Hematopoietic multipotent progenitor cell treated with erythropoietin and hydrocortisone succinate and interleukin-3 and kit ligand, for 17 days (in vitro differentiated cells): ENCODE measurements at places on chromosomes 3 and 15.

- no peak for DNase-seq
Observed at GRCh38 chr15:101244036-101244781, 7.6 kb downstream of the CHSY1 start.

DNA sequence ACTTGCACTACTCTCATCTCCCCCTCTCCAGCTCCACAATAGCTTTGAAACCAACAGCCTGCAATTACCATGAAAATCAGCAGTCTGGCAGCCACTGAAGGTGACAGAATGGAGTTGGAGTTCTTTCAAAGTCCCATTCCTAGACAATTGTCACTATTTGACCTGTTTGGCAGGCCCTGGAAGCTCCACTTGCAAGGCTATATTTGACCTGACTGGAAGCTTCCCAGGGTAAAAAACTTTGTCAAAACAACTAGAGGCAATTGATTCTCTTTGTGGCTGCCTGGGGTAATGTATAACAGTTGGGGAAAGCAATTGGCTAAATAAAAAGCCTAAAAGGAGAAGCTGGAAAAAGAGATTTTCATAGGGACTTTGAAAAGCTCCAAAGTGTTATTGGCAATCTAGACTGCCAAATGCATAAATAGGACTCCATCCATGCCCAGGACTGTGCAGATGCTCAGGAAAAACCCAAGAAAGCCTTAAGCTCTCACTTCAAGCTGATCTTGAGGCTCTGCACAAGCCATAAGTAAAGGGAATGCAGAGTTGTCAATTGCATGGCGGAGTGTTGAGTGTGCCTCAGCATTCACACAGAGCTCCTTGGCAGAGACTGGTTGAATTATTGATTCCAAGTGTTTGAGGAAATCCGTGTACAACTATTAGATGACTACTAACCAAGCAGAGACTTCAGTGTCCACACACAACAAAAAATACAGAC, 18.3 kb downstream of the GREM1 start:
- no peak for DNase-seq

DNA sequence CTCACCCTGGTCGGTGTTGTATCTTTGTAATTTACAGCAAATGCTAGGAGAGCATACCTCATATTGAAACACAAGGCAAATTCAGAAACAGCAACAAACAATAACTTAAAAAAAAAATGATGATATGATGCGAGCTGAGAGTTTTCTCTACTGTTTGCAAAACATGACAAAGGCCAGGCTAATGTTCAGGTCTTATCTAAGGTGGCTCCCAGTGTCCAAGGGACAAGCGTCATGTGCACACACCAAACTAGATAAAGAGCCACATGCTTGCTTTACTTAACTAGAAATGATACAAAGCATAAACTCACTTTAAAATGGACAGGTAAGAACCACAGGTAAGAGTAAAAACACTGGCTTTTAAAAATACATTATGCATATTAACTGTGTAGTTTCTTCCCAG, 375.9 kb downstream of the FOXP1 start:
- DNase-seq, result no peak

DNA sequence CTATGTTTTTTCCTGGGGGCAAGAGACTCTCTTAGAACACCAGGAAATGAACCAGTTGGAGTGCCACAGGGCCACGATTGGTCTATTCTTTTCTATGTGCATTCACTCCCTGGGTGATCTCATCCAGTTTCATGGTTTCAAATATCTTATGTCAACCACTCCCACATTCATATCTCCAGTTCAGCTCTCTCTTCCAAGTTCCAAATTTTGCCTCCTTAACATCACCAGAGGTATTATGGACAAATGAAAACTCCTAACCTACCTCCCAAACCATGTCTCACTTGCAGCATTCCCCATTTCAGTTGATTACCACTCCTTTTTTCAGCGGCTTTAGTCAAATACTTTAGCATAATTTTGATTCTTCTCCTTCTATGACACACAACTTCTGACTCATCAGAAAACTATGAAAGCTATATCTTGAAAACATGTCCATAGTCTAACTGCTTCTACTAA, 203.1 kb upstream of the SEMA6D start:
- no peak for DNase-seq

- no peak for DNase-seq
Observed at GRCh38 chr3:151265866-151266265, 12.5 kb downstream of the P2RY14 start.

DNA sequence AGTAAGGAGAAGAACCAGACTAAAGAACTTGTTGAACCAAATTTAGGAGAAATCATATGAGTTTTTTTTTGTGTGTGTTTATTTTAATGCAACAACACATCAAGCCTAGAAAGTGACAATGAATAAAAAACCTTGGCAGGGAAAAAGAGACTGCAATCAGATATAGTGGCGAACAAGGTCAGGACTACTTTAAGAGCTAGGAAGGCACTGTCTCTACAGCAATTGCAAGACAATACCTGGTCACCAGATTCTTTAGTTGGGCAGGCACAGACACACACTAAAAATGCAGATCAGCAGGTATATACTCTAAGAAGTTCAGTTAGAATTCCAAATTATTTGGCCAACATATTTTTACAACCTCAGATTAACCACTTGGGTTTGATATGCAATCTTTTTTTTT, 30.8 kb upstream of the GMPPB start:
- no peak for DNase-seq

GRCh38 chr3:105532251-105532650, 165.5 kb downstream of the ALCAM start:
- DNase-seq, result no peak

GRCh38 chr3:40779039-40779438, 254.3 kb downstream of the ZNF621 start:
- no peak for DNase-seq

- no peak for DNase-seq
Observed at GRCh38 chr3:64827431-64827830, 139.6 kb upstream of the ADAMTS9 start.

DNA sequence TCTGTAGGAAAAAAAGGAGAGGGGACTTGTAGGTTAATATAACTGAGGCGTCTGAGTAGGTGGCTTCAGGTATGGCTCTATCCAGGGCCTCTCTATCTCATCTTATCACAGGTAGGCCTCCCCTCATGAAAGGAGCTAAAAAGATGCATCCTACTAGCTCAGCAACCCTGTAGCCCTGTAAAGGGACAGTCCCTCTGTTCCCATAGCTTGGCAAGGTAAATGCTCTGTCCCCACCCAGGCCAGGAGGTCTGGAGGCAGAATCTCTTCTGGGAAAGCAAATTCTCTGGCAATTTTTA, 135.2 kb downstream of the CHSY1 start:
- DNase-seq, result no peak

DNA sequence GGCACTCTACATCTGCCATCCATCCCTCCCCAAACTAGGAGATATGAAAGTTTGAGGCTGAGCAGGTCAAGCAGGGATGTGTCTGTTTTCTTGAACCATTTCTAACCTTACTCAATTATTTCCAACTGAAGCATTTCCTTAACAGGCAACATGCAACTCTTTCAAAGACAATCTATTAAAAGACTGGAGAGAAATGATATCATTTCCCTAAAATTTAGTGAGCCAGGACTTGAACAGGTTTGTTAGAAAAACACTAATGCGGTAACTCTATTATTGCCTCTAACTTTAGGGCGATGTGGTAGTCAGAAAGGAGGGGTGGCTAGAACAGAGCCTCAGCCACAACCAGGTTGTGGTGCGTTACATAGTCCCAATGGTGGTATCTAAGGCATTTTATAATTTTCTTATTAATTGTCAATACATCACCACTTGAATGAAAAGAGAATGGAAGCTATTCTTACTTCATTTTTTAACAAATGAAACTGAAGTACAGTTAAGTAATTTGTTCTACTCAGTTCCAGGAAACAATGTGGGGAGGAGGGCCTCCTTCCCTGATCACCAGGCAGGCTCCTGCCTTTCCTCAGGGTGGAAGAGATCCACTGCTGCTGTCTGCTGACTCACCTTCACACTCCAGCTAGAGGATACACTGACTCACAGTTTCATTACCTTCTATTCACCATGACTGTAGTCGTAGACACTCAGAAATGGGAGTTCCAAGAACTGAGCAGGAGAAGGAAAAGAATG, 22.8 kb downstream of the MYO1E start:
- DNase-seq, result no peak

DNA sequence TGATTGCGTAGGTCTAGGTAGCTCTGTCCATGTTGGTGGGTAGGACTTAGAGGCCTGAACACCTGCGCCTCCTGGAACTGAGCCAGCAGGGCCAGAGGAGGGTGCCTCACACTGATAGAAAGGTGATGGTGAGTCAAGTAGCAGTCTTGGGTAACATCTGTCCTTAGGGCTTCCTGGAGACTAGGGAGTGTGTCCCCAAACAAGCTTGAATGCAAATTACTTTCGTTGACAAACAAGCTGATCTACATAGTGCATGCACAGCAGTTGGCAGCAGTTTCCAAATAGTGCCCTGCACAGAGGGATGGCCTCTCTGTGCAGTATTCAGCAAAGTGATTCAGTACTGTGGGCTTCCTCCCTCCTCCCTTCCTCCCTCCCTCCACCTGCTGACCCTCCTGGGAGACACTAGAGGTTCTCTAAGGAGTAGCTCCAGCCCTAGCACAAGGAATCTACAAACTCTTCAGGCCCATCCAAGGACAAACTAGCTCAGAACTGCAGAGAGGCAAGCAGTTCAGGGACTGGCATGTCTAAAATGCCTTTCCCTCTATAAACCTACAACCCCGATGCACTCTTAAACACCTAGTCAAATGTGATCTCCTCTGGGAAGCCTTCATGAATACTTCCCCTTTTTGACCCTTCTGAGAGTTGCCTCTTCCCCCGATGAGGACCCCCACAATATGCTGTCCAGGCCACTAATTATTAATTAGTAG, 61.0 kb downstream of the TLE3 start:
- DNase-seq, result no peak

DNA sequence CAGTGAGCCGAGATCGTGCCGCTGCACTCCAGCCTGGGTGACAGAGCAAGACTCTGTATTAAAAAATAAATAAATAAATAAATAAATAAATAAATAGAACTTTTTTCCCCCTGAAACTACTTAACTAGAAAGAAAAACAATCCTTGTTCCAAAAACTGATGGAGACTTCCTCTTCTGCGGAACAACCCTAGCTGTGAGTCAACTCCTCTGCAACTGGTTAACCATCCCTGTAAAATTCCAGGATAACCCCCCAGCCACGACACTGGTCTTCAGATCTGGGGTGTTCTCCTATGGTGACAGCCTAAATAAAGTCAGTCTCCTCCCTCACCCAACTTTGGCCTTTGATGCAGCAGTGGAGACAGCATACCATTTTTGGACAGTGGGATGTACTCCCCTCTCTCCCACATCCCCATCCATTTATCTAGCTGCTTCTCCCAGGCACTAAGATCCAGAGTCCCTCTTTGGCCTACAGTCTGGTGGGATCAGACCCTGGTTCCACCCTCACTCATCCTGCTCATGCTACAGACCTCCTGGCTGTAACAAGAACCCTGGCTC, 352.6 kb downstream of the OCA2 start:
- DNase-seq, result no peak

- DNase-seq, result no peak
Observed at GRCh38 chr3:17891139-17891856, 148.9 kb upstream of the TBC1D5 start.

DNA sequence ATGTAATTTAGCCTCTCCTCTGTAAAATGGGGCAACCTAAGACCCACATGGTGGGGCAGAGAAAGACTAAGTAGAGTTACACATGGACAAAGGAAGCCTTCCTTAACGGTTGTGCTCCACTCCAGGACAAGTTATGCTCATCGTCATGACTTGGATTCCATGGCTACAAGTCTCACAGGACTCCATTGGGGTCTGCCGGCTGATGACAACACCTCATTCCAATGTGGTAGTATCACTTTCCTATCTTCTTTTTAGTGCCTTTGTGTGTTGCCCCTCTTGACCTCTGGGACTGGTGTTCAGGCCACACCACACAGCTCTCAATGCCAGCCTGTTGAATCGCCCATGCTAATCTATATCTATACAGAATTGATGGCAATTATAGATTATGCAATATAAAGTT, 181.3 kb upstream of the WNT5A start:
- no peak for DNase-seq

GRCh38 chr3:130654921-130655320, 91.7 kb downstream of the PIK3R4 start:
- no peak for DNase-seq

DNA sequence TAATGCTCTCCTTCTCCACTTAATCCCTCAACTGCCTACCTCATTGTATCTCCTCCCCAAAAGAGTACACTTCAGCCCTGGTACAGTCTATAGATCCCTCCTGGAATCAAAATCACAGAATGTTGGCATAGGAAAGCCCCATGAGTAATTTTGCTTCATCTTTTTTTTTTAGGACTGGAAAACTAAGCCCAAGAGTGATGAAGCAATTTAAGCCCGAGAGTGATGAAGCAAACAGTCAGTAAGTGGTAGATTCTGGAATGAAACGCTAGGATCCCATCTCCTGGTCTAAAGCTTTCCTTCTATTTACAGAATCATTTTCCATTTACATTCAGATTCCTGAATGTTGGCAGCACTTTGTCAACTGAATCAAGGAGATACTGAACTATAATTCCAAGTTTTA, 29.8 kb upstream of the PLAAT1 start:
- no peak for DNase-seq

DNA sequence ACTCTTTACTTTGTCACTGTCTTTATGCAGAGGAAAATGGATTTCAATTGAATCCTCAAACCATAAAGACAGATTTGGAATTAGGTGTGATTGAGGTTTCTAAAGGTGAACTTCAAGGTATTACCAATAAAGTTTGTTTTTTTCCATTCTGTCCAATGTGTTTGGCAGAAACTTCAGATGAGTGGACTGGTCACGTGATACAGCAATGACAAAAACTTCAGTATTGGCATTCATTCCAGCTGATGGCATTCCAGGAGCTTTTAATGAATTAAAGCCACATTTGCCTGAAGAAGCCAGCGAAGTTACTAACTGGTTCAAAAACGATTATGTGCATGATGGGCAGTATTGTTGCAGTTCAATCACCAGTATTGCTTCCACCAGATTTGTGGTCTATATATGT, 4.5 kb upstream of the MASP1 start:
- DNase-seq, result no peak

GRCh38 chr3:42710323-42711021, 7.9 kb upstream of the HHATL start:
- no peak for DNase-seq

DNA sequence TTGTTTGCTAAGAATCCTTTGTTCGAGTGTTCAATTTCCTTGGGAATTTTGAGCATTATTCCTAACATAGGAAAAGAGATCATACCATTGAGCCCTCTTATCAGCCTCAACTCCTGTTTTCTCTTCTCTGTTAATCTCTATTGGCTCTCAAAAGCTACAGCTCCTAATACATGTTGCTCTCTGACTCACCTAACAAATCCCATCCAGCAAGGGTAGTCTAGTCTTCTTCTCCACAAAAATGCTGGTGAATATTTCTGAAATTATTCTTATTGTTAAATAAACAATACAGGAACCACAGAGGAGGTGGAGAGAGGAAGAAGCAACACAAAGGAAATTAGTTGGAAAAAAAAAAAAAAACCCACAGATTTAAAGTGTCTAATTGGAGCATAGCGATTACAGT, 325.8 kb upstream of the NAALADL2 start:
- no peak for DNase-seq
